Stimulated activated CD4-positive, alpha-beta T cell treated with anti-CD3 and anti-CD28 coated beads, Interleukin-4, amount 100 ng/mL, for 4 hours (primary cell): ENCODE measurements at places on chromosomes 5 and 9.

GRCh38 chr9:70340572-70340971 lies 73.9 kb downstream of the KLF9 start:
- no peak for DNase-seq

DNA sequence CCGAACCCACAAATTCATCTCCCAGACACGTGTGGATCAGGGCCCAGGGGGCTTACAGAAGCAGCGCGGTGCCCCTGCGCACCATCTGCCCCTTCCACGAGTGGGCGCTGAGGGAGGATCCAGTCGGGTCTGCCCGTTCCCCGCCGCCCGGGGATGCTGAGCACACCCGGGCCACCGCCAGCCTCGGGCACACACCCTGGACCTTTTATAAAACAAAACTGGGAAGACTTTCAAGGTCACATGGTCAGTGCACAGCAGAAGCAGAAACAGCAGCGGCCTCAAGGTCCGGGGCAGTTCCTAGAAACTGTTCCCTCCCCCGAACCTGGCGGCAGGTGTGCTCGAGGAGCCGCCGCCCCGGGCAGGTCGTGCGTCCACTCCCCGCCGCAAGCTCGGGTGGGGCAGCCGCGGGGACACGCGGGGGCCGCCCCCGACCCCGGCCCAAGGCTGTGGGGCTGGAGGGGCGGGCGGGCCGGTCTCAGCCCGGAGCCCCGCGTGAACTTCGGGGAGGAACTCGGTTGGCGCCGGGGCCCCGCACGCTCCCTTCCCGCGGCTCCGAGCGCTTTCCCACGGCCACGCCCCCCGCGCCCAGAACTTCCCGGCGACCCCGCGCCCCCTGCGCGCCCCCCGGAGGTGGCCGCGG lies 633 bp upstream of the PPP1R26 start:
- DNase-seq, result no peak

DNA sequence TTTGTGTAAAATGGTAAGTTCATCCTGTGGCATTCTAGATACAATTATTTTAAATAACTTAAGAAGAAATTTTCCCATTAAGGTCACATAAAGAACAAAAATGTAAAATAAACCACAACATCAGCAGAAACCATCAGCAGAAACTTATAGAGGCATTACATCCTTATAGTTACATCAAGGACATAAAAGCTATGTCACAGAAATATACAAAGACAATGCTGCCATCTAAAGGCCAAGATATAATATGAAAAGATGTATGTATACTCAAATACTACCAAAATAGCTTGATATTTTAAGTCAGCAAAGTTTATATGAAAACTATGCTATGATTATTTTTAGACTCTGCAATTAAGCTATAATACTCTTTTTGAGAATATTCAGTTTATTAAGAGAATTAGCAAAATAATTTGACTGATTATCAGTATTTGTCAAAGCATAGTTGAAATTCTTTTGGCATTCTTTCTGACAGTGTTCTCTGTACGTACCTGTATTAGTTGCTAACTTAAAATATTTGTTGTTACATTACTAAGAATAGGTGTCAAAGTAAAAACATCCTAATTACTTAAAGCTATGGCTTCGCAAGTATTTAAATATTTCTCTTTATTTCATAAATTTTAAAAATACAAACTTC lies 36.2 kb downstream of the FBXL17 start:
- DNase-seq, result no peak

DNA sequence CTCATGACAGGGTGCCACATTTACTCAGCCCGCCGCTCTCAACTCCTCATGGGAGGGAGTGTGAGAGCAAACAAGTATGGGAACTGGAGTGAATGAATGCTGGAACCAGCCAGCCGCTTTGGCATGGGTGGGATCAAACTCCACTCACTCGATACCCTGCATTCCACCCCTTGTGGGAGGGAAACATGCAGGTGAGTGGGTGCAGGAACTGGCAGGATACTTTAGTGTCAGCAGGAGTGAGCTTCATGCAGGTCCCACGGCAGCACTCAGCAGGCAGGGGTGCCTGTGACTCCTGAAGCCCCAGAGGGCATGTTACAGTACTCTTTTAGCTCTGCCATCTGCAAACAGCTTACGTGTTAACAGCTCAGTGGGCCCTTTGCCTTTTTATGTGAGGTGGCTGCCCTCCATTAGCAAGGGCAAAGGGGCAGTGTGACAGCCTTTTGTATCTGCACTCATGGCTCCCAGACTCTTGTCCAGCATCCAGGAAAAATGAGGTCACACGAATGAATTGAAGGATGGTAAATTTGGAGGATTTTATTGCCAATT lies 433.2 kb upstream of the NMUR2 start:
- no peak for DNase-seq

DNA sequence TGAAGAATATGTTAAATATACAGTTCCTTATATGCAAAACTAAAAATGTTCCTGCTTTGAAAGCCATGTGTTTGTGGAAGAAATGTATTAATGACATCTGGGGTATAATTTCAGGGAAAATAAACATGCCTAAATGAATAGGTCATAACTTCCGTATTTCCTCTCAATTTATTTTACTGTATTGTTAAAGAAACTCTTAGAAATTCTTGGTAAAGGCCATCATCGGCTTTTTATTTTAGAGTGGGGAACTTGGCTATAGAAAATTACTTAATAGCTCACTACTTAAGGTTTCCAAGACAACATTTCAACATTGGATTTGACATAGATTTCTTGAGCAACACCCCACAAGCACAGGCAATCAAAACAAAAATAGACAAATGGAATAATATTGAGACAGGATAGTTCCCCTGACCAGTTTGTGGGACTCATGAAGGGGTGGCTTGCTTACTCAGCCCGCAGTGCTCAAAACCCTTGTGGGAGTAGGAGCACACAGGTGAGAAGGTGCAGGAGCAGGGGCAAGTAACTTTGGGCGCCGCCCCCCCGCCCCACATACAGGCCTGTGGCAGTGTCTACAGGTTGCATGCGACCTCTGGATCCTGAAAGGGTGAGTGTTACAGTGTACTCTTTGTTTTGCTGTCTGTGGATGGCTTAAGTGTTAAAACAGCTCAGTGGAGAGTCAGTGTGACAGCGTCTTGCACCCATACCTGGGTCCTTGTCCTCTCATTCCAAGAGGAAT lies 891.4 kb upstream of the C9orf72 start:
- no peak for DNase-seq

GRCh38 chr5:53481887-53482716 lies 1.7 kb downstream of the FST start:
- peak; percentile 53 for DNase-seq

GRCh38 chr5:18496041-18496440 lies 861.8 kb downstream of the TAF11L14 start:
- DNase-seq, result no peak

GRCh38 chr9:123119566-123119965 lies 86.1 kb downstream of the GPR21 start:
- DNase-seq, result no peak

DNA sequence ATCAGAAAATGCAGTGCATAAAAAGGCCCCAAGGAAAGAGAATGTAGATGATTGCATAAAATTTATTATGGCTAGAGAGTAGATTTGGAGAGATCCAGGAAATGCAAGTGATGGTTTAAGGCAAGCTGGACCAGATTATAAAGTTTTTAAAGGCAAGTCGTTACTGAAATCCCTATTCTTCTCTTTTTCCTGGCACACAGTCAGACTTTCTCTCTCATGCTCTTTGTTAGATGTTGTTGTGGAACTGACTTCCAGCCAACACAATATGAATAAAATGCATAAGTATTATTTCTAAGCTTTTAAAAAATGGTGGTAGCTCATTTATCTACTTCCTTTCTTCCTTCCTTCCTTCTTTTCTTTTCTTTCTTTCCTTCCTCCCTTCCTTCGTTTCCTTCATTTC lies 1085.4 kb upstream of the CDH6 start:
- no peak for DNase-seq

DNA sequence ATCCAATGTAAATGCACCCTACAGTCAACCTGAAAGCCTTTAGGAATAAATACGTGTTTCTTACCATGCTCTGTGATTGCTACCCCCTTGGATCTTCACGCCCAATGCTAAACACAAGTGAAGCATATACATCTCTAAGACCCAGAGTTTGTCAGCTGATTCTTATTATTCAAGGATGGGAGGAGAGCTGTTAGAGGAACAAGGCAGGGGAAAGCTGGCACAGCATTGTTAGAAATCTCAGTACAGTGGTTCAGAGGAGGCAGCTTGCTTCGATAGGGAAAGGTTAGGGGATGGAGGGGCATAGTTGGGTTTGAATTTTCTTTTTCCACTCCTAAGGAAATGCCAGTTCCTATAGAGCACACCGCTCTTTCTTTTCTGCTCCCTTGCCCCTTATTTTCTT lies 16.7 kb upstream of the TAF11L2 start:
- DNase-seq, result no peak

- DNase-seq, result no peak
Measured at GRCh38 chr9:90848866-90849265, 47.2 kb downstream of the SYK start.

DNA sequence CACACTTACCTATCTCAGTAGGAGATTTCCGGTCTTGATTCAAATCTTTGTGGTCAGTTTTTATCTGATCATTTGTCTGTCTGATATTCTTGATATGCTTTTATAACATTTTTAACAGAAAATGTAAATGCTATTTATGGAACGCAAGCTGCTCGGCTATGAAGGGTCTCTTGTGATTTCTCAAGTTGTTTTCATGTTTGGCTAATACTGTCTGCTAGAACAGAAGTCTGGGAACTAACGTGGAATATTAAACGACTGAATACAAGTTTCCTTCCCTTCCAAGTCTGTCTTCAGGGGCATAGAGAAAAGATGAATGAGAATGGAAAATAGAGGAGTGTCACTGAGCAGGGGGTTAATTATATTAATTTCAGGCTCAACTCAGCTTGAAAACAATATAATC lies 27.6 kb downstream of the SNCAIP start:
- DNase-seq, result no peak

- no peak for DNase-seq
Measured at GRCh38 chr5:140509898-140510297, 37.6 kb upstream of the EIF4EBP3 start.

DNA sequence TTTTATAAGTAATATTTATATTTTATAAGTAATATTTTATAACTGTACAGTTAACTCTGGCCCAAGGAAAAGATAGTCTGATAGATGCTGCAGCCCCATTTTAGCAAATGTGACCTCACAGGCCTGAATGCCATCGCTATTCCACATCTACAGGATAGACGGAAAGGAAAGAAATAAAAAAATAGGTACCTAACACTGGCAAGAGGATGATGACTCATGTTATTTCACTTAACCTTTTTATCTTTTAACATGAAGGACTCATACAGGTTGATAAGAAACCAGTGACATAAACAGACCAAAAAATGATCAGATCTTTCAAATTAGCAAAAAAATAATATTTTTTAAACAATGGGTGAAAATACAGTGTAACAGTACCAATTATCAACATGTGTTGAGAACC lies 2.7 kb downstream of the CD274 start:
- no peak for DNase-seq

- no peak for DNase-seq
Measured at GRCh38 chr9:124259158-124259808, 1.5 kb downstream of the NEK6 start.

- DNase-seq, result no peak
Measured at GRCh38 chr5:159864885-159865691, 51.2 kb upstream of the ADRA1B start.

GRCh38 chr5:110054240-110054639 lies 364.5 kb downstream of the MAN2A1 start:
- peak; percentile 30 for DNase-seq

GRCh38 chr5:6674421-6674820 lies 38.8 kb upstream of the TENT4A start:
- no peak for DNase-seq

- DNase-seq, result no peak
Measured at GRCh38 chr5:14241141-14241540, 98.0 kb downstream of the TRIO start.

DNA sequence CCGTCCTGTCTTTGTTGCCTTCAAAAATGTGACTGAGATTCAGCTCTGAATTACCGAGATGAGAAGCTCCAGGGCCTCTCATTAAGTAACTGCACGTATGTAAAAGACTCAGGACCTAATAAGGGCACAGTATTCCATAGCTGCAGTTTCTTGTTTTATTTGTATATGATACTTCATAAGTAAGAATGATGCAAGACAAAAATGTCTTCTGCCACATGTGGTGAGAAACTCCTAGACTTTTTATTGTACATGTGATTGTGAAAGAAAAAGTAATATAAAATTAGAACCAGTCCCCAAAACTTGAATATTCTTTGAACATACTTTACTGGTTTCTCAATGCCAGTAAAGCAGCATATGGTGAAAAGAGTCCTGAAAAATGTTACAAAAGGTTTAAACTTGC lies 110.1 kb upstream of the OTULINL start:
- DNase-seq, result no peak

DNA sequence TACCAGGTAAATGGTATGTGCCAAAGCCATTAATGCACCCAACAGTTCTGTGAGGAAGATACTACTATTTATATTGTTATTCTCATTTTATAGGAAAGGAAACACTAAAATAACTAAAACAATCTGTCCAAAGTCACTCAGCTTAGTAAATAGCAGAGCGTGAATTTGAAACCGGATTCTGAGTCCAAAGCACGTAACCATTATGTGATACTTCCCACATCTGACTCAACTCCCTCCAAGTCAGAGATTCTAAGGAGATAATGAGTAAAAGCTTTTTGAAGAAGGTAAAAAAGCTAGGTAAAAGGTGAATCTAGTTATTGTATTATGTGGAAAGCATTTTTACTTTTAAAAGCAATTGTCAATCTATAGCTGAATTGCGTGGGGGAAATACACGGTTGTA lies 208.9 kb downstream of the PBX3 start:
- no peak for DNase-seq

DNA sequence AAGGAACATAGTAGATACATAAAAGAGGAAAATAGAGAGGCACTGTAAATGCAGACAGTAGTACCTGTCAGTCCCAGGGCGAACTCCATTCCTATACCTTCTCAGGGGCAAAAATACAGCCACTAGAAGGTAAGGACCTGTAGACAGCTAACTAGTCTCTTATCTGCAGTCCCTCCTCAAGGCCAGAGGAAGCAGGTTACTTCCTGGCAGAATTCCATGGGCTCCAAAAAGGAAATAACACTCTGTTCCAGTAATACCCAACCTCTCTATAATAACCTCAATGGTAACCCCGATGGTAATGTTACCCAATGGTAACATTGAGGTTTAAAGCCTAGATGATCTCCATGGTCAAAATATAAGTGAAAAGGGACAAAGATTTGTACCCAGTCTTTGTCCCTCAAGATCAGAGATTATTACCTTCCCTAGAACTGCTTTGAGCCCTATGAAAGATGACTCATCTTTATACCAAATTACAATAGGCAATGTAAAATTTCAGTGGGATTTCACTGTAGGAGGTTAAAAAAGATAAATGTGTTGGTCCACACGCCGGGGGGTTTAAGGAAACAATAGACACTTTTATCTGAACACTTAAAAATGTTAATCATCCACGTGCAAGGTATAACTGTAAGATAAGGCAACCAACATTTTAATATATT lies 113.0 kb downstream of the DENND1A start:
- no peak for DNase-seq

DNA sequence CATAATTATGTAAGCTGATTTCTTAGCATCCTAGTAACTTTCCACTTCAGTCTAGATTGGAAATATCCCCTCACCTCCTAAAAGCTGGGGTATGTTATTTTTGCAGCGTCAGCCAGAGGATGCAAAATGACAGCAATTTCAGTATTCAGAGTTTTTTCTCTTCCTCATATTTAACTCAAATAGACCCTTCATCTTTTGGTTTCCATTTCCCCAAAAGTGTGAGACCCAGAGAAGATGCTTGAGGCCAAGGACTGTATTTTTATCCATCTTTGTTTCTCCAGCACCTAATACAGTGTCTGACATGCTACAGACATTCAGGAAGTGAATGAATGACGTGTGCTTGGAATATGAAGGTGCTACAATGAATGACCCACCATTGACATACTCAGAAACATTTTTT lies 75.5 kb upstream of the RANBP3L start:
- no peak for DNase-seq
